ENCODE measurements at places on chromosomes 5 and 9.

DNA sequence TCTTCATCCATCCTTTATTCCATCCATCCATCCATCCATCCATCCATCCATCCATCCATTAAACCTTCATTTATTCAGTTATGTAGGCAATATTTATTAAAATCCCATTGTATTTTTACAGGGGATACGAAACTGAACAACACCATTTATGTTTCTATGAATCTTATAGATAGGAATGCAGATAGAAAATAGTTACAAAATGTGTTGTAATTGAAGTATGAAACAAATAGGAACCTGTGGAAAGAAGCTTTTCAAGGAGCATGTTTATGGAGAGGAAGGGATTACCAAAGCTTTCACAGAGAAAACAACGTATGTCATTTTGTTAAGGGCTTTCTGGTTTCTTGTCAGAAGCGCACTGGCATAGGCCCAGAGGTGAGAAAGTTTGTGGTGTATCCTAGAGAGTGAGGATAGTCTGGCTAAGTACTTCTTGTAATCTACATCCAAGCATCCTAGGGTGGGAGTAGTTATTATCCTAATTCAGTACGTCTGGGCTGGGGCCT is 184.0 kb downstream of the CNTLN start:
- H3K4me1 ChIP-seq: no peaks in the 10 kb centered on the region
- H3K27ac ChIP-seq: no peak overlapping the region
- H3K4me3 ChIP-seq: no peak overlapping the region
- H3K36me3 ChIP-seq: no peaks in the 10 kb centered on the region
- no peaks in the 10 kb centered on the region for H3K27me3 ChIP-seq

- H3K36me3 ChIP-seq: peaks cover 10% of the 10 kb centered on the region
- peak overlapping the region; percentile 91 for H3K27ac ChIP-seq
- peaks cover 42% of the 10 kb centered on the region for H3K4me1 ChIP-seq
- DNase-seq: peak; percentile 54
- no peaks in the 10 kb centered on the region for H3K27me3 ChIP-seq
- peak overlapping the region; percentile 85 for H3K4me3 ChIP-seq
Observed at GRCh38 chr9:127979333-127980059, 1.3 kb downstream of the EEIG1 start.

DNA sequence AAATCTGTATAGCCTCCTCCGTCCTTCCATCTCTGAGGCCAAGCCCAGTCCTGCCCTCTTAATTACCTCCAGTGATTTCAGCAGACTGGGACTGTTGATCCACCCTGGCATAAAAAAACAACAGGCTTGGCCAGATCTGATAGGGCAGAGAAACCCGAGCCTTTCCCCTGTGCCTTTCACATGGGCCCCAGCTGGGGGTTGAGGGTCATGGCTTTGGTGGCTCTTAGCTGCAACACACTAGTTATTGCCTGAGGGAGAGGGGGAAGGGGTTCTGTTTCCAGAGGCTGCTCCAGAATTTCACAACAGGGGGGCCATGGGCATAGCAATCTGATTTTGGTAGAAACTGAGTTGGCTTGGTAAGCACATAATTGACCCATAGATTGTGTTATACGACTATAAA is 21.2 kb upstream of the PANK3 start:
- H3K4me1 ChIP-seq: peaks cover 5% of the 10 kb centered on the region
- H3K36me3 ChIP-seq: no peaks in the 10 kb centered on the region
- H3K27ac ChIP-seq: no peak overlapping the region
- H3K27me3 ChIP-seq: no peaks in the 10 kb centered on the region

DNA sequence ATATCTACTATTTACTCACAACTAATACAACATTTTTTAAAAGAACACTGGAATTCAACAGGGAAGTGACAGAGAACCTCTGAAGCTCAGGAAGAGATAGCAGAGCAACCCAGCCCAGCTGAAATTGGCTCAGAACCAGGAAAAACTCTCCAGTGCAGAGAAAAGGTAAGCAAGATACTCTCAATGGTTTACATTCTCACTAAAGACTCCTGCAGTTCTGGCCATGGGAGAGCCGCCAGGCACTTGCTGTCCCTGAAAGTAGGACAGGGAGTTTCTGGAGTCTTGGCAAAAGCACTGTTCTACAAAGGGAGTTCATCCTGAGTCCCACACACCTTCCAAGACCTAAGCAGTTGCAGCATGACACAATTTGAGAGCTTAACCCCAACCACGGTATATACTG is 330.8 kb downstream of the TRIM36 start:
- H3K27ac ChIP-seq: no peak overlapping the region
- H3K36me3 ChIP-seq: no peaks in the 10 kb centered on the region

GRCh38 chr9:72257814-72258213 is 107.2 kb downstream of the ZFAND5 start:
- H3K27me3 ChIP-seq: no peaks in the 10 kb centered on the region
- no peak overlapping the region for H3K4me3 ChIP-seq
- DNase-seq: peak; percentile 57
- H3K36me3 ChIP-seq: no peaks in the 10 kb centered on the region
- H3K4me1 ChIP-seq: no peaks in the 10 kb centered on the region
- no peak overlapping the region for H3K27ac ChIP-seq

- no peaks in the 10 kb centered on the region for H3K4me1 ChIP-seq
- no peak for DNase-seq
- no peak overlapping the region for H3K4me3 ChIP-seq
Observed at GRCh38 chr9:90684736-90685135, 42.1 kb upstream of the DIRAS2 start.

GRCh38 chr9:127931092-127931881 is 710 bp upstream of the PIP5KL1 start:
- H3K27me3 ChIP-seq: peaks cover 13% of the 10 kb centered on the region
- no peak overlapping the region for H3K4me3 ChIP-seq
- DNase-seq: peak; percentile 68
- H3K4me1 ChIP-seq: peaks cover 31% of the 10 kb centered on the region

GRCh38 chr9:35044071-35044470 is 28.4 kb downstream of the VCP start:
- H3K4me1 ChIP-seq: peaks cover 22% of the 10 kb centered on the region
- no peak overlapping the region for H3K27ac ChIP-seq
- no peak overlapping the region for H3K4me3 ChIP-seq
- peaks cover 22% of the 10 kb centered on the region for H3K36me3 ChIP-seq

DNA sequence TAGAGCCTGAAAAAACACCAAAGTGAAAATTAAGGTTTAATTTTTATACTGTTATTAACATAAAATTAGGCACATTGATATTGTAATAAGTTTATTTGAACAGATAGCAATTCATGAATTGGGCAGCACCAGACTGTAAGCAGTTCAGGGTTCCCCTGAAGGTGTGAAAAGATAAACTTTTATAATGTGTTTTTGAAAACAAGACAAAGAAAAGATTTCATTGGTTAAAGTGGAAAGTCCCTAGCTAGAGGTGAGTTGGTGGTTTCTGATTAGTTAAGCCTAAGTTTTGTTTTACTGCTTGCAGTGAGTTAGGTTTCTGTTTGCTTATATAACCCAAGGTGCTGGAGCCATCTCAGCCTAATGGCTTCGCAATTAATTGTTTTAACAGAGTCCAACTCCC is 96.5 kb upstream of the RPS23 start:
- no peaks in the 10 kb centered on the region for H3K4me1 ChIP-seq
- DNase-seq: no peak
- H3K27ac ChIP-seq: no peak overlapping the region
- H3K27me3 ChIP-seq: no peaks in the 10 kb centered on the region

DNA sequence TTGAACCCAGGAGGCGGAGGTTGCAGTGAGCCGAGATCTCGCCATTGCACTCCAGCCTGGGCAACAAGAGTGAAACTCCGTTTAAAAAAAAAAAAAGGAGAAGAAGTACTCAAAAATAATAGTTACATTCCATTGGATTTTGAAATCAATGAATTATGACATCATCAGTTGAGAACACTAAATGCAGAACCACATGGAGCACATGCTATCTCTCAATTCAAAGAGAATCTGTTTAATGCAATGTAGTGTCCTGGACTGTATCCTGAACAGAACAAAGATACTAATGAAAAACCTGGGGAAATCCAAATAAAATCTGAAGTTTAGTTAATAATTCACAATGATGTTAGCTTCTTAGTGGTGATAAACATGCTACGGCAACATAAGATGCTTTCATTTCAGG is 20.3 kb downstream of the CDC14B start:
- no peaks in the 10 kb centered on the region for H3K36me3 ChIP-seq
- no peak for DNase-seq
- no peak overlapping the region for H3K27ac ChIP-seq
- H3K4me3 ChIP-seq: no peak overlapping the region

DNA sequence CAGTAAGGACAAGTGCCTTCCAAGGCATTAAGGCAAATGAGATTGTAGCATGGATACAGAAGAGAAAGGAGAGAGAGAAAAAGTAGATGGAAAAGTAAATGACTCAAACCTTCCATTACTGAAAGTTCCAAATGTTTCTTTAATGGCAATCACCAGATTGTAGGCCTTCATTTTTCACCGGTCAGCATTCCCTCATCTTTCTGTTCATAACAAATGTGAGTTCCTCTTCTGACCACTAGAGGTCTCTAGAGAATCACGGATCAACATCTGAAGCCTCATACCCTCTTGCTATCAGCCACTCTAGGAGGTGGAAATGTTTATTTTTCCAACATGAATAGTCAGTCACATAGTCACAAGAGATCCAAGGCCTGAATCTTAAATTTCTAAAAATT is 73.6 kb upstream of the RPS23 start:
- no peaks in the 10 kb centered on the region for H3K4me1 ChIP-seq
- H3K27me3 ChIP-seq: no peaks in the 10 kb centered on the region
- no peak overlapping the region for H3K4me3 ChIP-seq
- DNase-seq: peak; percentile 73
- no peak overlapping the region for H3K27ac ChIP-seq
- no peaks in the 10 kb centered on the region for H3K36me3 ChIP-seq

DNA sequence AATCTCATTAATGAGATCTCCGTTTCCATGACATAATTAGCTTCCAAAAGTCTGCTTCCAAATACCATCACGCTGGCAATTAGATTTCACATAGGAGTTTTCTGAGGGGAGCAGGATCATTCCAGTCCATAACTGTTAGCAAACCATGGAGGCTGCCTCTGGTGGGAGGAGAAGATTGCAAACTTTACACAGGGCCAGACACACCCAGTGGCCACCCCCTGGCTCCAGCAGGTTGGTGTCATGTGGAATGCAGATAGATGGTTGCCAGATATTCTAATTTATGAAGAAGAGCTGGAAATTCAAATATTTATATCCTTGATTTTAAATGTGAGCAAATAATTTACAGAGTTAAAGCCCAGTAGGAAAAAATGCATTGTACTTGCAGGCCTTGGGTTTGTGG is 164.2 kb downstream of the ICE1 start:
- no peak overlapping the region for H3K27ac ChIP-seq
- H3K4me1 ChIP-seq: no peaks in the 10 kb centered on the region
- H3K4me3 ChIP-seq: no peak overlapping the region
- no peaks in the 10 kb centered on the region for H3K36me3 ChIP-seq
- no peak for DNase-seq

DNA sequence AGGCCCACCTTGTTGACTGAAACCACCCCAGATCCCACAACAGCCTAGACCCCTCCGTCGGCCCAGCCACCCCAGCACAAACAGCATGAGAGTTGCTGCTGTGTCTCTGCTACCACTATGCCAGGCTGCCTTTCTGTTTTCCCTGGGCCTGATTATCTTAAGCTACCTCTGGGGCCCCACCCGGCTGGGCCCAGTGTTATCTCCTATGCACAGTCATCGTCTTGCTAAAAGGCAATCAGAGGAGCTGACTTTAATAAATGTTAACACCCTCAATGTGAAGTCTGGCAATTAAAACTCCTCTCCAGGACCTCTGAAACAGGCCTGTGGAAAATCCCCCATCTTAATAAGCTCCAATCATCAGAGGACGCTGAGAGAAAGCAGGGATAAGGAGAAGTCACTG is 144.9 kb downstream of the FAM114A2 start:
- H3K4me1 ChIP-seq: no peaks in the 10 kb centered on the region
- H3K4me3 ChIP-seq: no peak overlapping the region
- DNase-seq: no peak

GRCh38 chr9:12424243-12424642 is 268.9 kb upstream of the TYRP1 start:
- no peak for DNase-seq
- H3K27ac ChIP-seq: no peak overlapping the region
- H3K36me3 ChIP-seq: no peaks in the 10 kb centered on the region
- H3K27me3 ChIP-seq: no peaks in the 10 kb centered on the region
- no peak overlapping the region for H3K4me3 ChIP-seq

DNA sequence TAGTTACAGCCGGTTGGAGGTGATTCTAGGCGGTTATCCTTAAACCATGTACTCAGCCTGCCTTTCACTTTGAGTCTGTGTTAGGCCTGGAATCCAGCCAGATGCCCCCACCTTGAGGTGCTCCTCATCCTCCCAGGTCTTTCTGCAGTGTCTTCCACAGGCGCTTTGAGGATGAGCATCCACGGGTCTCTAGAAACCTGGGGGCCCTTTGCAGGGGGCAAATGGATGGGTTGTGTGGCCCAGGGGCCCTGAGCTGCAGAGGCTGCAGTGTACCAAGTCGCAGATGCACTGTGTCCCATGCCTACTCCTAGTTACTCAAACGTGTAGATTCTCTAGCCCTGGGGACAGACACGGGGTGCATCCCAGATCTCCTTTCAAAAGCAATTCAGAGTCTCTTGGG is 242.1 kb upstream of the IRX1 start:
- no peak for DNase-seq
- no peak overlapping the region for H3K4me3 ChIP-seq
- H3K27me3 ChIP-seq: no peaks in the 10 kb centered on the region
- no peak overlapping the region for H3K27ac ChIP-seq

- no peaks in the 10 kb centered on the region for H3K27me3 ChIP-seq
- peaks cover 2% of the 10 kb centered on the region for H3K4me1 ChIP-seq
- H3K27ac ChIP-seq: no peak overlapping the region
- no peak overlapping the region for H3K4me3 ChIP-seq
Observed at GRCh38 chr9:97319395-97319794, 11.9 kb downstream of the CCDC180 start.

- H3K4me3 ChIP-seq: no peak overlapping the region
- no peaks in the 10 kb centered on the region for H3K4me1 ChIP-seq
- H3K36me3 ChIP-seq: peaks cover 14% of the 10 kb centered on the region
- H3K27ac ChIP-seq: no peak overlapping the region
Observed at GRCh38 chr5:32163785-32164184, 10.3 kb downstream of the GOLPH3 start.

DNA sequence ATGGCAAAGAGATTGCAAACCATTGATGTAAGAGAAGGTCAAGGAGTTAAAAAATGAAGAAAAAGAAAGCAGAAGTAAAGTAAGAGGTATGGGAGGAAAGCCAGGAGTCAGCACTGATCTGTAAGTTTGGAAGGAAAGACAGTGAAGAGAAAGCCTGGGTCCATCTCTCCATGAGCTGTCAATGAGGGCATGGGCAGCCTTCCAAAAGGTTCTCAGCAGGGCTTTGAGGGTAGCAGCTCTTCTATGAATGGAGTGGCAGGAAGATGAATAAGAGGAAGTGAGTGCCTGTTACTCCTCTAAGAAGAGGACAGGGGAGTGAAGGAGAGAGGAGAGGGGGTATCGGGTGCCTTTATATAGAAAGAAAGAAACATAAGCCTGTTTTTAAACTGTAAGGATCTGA is 97.1 kb downstream of the ADCY2 start:
- H3K27me3 ChIP-seq: no peaks in the 10 kb centered on the region
- H3K4me1 ChIP-seq: no peaks in the 10 kb centered on the region
- no peak overlapping the region for H3K4me3 ChIP-seq
- H3K36me3 ChIP-seq: no peaks in the 10 kb centered on the region
- DNase-seq: no peak
